NCI-H524 (cell line): ENCODE measurements at places on chromosomes 3 and 15.

GRCh38 chr3:25306705-25307104, 121.4 kb upstream of the RARB start:
- no peak for DNase-seq

DNA sequence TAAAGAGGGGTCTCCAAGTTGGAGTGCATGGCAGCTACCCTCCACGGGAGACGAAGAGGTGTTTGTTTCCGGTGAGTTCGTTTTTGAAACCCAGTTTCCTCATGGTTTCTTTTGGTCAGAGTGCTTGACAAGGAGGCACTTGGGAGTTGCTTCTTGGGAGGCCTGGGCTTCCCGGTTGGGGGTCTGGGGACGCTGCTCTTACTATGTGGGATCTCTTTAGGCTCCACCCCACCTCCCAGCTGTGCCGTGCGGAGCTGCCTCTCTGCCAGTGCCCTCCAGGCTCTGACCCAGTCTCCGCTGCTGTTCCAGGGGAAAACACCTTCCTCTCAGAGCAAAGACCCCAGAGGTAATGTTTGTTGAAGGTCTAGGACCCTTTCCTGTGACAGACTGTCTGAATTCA, 29.6 kb downstream of the KIF7 start:
- DNase-seq, result no peak

- DNase-seq, result no peak
Observed at GRCh38 chr3:171553086-171553485, 92.9 kb upstream of the TNIK start.

DNA sequence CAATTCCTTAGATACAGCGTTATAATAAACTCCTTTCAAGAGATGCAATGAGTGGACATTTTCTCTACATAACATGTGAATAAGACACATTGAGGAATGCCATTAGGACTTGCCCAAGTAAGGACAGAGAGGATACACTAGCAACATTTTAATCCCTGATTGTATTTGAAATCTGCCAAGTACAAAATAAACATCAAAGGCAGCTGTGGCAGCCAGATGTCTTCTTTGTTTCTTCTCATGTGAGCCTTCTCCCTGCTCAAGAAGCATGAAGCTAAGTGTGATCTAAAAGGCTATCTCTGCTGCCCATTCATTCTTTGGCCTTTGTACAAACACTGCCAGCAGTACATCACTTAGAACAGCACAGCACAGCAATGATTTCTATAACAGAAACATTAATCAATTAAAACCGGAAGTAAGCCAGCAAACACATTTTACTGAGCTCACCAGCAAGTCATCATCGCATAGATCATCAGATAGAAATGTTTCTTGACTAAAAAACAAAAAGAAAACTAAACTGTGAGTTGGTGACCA, 364.0 kb downstream of the CNTN6 start:
- peak; percentile 38 for DNase-seq

GRCh38 chr3:73813291-73813690, 188.6 kb upstream of the PDZRN3 start:
- DNase-seq, result no peak

DNA sequence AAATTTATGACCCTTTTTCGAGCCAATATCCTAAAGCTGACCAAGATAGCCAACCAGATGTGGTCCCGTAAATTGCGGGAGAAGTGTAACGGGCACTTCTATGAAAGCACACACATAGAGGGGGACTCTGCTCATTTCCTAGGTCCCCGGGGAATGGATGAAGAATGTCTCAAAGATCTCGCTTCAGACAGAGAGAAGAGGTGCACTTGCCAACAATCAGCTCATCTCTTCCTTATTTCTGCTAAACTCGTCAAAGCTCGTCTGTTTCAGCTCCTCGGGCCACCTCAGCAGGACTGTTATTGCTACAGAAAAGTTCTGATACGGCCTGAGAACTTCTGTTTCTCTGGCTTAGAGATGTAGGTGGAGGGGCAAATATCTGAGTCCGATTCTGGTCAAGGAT, 71.8 kb downstream of the TM2D3 start:
- DNase-seq, result no peak

GRCh38 chr3:21613372-21614070, 137.5 kb downstream of the ZNF385D start:
- no peak for DNase-seq

DNA sequence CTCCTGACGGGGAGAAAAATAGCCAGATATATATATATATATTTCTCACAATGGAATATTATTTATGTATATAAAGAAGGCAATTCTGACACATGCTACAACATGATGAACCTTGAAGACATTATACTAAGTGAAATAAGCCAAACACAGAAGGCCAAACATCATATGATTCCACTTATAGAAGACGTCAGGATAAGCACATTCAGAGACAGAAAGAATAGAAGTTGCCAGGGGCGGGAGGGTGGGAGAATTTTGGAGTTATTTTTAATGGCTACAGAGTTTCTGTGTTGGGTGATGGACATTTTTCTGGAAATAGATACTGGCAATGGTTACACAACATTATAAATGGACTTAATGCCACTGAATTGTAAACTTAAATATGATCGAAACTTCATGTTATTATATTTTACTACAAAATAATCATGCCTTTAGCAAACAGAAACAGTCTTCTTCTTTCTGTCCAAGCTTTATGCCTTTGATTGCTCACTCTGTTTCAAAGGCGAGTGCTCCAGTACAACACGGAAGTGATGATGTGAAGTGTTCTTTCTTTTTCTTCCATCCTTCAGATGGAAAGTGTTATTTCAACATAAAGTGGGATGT, 514.0 kb downstream of the OCA2 start:
- DNase-seq, result no peak

DNA sequence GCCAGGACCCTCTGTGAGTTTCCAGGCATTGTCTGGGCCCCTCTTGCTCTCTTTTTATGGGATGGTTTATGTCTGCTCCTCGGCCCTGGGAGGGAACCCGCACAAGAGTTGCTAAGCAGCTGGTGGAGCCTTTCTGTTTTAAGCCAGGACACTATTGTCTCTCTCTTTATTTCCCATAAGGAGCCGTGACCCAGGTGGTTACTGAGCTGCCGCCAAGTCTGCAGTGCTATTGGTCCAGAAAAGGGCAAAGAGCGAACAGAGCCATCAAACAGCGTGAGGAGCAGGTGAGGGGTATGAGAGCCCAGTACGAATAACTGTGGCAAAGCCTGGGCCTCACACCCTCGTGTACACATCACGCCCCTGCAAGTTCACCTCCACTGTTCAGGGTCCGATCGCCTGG, 280.2 kb downstream of the SHQ1 start:
- no peak for DNase-seq

DNA sequence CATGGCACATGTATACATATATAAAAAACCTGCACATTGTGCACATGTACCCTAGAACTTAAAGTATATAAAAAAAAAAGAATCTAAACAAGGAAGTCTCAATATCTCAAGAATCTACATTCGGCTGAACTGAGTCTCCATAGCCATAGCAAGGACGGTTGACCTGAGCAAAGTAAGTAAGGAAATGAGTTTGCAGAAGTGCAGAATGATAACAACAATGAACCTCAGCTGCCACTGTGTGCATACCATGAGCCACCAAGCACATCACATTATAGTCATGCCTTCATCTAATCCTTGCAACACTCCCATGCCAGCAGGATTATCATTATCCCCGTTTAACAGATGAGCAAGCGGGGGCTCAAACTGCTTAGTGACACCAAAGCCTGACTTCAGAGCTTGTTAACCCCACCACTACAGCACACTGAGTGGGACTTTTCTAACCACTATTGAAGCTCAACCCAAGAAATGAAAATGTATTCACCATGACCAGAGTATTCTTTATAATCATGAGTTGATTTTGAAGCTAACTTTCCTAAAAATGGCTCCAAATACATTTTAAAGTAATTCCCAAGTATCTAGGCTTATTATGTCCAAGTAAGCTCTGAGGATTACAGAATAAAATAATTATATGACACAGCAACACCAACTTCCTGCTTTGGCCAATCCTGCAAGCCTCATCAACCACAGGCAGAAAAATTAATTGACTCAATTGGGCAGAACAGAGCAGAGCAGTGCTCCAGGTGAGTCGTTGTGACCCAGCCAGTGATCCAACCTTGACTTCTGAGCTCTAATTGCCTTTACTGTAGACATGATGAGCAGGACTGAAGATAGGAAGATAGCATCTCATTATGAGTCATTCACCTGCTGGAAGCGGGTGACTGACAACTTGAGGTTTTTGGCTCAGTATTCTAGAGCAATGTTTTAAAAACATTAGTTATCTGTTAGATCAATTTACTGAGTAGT, 47.3 kb upstream of the IL12A start:
- no peak for DNase-seq

GRCh38 chr3:161552984-161553560, 56.5 kb downstream of the OTOL1 start:
- DNase-seq, result no peak

DNA sequence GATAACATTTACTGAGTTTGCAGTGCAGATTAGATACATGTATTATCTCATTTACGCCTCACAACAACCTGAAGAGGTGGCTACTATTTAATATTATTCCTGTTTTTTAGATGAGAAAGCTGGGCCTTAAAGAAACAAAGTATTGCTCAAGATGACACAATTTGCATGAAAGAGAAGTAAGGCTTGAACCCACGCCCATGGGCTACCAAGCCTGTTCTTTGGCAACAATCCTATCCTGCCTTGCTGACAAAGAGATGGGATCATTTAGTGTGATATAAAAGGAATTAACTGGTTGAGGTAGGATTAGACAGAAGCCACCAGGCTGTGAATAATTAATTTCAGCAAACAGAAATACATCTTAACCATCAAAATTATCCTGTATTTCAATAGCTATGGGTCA, 9.2 kb upstream of the LDHAL6B start:
- DNase-seq, result no peak

DNA sequence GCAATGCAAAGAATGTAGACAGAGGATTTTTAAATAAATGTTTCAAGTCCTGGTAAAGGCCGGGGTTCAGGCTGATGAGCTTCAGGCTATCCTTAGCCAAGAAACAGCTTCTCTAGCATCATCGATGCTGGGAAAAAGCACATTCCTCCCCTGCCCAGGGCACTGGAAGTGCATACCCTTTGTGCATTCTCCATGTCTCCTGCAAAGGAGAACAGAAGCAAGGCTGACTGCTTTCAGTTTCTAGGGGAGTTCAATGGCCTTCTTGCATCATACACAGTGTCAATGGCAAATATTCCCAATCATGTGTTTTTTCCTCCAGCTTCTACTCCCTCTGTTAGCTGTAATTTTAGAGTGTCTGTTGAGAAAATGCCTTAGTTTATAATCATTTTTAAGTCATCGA, 59.9 kb downstream of the GPR176 start:
- DNase-seq, result no peak

DNA sequence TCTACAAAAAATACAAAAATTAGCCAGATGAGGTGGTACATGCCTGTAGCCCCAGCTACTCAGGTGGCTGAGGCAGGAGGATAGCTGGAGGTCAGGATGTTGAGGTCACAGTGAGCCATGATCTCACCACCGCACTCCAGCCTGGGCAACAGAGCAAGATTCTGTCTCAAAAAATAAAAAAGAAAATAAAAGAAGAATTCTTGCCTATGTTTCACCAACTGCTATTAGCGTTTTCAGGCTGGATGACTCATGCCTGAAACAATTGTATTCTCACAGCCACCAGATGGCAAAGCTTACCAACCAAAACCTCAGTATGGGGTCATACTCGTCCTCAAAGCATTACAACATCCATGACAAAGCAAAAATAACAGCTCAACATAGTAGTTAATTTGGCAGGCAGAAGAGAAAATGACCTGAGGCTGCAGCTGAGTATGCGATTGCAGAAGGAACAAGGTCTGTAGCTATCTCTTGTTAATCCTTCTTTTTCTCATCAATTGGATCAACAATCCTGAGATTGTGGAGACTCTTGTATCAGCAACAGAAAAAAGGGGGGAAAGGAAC, 52.2 kb downstream of the TP53BP1 start:
- DNase-seq, result no peak

DNA sequence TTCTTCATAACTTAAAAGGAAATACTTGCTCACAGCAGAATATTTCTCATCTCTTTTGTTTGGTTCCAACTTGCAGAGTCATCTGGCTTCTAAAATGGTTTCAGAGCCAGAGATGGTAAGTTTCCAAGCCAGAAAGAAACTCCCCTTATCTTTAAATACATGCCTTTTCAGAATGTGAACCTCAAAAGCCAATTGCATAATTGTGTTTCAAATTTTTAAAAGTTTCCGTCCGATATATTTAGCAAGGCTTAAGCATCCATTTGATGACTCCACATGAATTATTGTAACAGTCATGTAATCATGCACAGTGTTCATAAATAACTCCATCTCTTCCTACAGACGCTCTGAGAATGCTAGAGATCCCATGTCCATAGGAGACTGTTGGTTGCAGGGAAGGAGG, 40.6 kb upstream of the C3orf80 start:
- no peak for DNase-seq

- no peak for DNase-seq
Observed at GRCh38 chr3:27080258-27080525, 289.0 kb downstream of the NEK10 start.

DNA sequence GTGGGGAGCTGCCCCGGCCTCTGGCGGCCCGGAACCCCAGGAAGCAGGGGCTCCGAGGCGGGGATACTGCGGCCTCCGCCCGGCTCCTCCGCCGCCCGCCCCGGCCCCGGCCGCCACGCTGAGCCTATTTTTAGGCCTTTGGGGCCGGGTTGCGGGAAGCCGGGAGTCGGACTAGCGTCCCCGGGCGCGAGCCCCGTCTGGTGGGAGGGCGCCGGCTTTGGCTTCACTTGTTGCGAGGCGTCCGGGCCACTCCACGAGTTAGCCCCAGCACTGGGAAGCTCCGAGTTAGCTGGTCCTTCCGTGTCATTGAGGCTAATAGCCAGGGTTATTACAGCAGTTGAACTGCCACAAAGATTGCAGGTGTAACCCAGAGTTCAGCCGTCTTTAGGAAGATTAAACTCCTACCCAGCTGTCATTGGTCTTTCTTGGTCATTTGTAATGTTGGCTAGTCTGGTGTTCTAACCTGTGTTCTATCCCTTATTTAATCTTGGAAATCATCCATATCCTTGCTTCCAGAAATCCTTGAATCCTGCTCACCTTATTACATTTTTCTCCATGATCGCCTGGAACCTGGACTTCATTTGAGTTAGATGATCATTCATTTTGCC, 791 bp downstream of the GYG1 start:
- DNase-seq, result peak; percentile 57

- DNase-seq, result no peak
Observed at GRCh38 chr3:88912294-88912877, 195.0 kb upstream of the EPHA3 start.

DNA sequence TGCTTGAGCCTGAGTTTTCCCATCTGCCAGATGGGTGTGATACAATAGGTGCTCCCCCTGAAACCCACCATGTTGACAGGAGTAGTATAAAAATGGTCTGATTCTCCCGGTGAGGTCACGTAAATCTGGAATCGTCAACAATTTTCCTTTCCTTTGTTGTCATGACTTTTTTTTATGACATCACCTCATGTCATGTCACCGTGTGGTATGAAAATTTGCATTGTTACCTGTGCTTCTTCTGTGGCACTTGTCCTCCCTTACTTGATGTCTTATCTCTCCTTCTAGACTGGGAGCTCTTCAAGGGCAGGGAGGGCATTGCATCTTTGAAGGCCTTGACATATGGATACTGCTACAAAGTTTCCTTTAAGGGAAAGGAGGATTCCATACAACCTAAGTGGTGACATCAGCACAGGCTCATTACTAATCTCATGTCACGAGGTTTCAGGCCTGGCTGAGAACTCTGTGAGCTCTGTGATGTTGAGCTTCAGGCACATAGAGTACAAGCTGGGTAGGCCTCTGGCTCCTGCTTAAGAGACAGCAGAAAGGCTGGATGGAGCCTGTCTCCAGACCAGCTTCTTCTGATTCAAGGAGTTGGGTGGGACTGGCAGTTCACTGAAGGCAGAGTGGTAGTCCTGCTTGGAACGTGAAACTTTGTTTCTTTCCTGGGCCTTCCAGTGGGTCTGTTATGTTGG, 66.3 kb downstream of the LPP start:
- no peak for DNase-seq

GRCh38 chr3:146561879-146562278, 17.5 kb upstream of the PLSCR1 start:
- DNase-seq, result no peak
